ENCODE measurements at places on chromosomes 13 and 19.

DNA sequence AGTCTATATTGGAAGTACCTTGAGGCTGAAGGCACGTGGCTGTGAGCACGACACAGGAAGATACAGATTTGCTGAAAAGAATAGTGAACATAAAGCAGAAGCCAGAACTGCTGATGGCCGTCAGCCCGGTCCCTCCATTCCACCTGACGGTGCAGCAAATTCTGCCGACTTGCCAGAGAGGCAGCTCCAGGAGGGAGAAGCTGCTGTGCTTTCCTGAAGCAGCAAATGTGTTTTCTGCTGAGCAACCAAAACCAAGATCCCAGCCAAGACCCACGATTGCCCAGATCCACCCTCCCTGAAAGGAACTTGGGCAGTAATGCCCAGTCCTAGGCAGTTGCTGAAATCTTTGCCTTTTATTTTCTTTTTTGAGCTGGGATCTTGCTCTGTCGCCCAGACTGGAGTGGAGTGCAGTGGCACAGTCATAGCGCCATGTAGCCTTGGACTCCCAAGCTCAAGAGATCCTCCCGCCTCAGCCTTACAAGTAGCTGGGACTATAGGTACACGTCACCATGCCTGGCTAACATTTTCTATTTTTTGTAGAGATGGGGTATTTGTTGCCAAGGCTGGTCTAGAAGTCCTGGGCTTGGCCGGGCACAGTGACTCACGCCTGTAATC, 7.0 kb upstream of the RCN3 start:
- DNase-seq, result no peak

DNA sequence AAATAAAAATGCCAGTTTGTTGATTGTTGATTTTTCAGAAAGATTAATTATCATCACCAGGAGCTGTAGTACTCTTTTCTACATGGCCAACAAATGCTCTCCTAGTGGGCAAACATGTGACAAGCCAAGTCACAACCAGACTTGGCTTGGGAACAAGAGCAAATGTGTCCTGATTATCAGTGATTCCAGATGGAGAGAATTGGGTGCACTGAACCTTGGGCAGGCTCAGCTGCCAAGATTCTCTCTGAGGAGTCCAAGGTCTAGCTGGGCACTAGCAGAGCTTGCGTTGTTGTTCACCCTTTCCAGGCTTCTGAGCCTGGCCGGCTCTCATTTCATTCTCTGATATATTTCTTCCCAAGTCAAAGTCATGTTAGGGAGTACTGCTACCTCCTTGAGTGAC, 27.3 kb upstream of the GPI start:
- no peak for DNase-seq

GRCh38 chr19:57708641-57709361, at the start of gene ZNF154:
TSS of gene ZNF154 (minus strand) at chr19:57709204. CDS start at chr19:57708971, 233 bp downstream.
- no peak for DNase-seq

DNA sequence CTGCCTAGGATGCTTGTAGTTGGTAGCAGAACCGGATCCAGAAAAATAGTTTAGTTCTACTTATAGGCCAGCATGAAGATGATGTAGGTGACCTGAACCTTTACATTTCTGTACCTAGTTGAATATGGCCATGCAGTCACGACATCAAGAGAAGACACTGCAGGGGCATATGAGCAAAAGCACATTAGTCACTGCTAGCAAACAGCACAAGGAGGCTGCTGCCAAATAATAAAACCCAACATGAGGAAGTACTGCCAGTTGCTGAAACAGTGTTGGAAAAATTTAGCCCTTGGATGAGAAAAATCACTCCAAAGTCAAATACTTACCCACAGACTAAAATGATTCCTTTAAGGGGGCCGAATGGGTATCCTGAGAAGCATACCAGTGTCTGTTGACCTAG, 20.8 kb downstream of the ERICH6B start:
- no peak for DNase-seq
